ENCODE measurements at places on chromosomes 5 and 9.

- no peak for DNase-seq
These were observed 41.0 kb downstream of the TMEM38B start for GRCh38 chr9:105735366-105735765.

DNA sequence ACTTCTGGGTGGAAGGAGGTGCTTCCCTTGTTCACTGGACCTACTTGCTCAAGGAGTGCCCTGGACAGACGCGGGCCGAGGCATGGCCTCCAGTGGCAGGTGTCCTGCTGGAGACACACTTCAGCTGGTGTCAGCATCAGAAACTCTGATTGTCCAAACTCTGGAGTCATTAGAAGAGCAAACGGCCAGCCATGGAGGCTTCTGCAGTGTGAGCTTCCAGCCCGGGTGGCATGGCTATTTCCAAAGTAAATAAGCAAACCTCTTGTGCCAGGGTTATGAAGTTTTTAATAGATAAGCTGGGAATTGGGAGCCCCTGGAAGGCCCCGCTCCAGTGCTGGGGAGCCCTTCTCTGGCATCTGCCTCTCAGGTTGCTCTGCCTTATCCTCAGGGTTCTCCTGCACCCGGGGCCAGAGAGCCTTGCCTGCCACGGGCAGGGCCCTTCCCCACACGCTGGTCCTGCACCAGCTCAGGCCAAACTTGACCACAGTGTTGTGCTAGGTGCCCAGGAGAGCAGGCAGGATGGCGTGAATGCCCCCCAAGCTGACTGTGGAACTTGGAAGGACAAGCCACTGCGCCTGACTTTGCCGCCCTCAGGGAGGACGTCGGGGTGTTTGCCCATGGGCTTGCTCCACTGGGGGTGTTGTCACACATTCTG is 285.6 kb downstream of the GADD45G start:
- DNase-seq = no peak

- DNase-seq = no peak
These were observed 191.7 kb downstream of the CDK5RAP2 start for GRCh38 chr9:120388003-120388855.

DNA sequence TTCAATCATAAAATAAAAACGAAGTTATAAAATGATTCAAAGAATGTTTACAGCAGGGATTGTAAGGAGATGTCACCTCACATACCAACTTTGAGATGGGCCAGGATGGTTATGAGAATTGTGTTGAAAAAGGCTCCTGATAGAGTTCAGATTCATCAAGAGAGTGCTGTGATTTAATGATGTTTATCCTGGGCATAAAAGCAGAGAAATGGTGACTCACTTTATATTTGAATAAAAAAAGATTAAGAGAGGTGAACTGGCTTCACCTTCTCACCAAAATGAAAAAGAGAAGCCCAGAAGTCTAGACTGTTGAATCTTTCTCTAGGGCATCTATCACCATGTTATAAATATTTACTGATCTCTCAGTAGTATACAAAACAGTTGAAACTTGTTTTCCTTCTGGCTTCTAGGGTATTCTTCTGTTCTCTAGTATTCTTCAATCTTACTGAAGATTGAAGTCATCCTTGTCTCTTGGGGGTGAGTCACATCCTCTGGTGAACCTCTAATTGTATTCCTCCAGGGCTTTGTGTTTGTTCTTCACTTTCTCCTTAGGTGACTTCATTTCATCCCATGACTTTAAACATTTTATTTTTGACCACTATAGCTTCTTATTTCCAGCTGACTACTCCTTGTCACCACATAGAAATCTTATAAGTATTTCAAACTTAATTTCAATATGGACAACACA is 1237.3 kb upstream of the C9orf72 start:
- peak; percentile 76 for DNase-seq

DNA sequence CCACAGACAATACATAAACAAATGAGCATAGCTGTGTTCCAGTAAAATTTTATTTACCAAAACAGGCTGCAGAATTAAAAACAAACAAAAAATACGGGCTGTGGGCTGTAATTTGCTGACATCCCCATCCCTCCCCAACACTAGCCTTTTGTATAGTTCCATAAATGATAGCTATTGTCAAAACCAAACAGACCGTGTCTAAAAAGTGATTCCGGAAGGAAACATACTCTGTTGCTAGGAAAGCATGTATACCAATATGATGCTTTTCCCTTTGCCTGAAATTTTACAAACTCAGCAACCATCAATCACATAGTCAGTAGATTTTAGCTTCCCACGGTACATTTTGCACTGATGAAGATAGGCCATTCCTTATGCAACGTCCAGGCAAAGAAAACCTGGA is 80.0 kb downstream of the TMEM215 start:
- DNase-seq = no peak

DNA sequence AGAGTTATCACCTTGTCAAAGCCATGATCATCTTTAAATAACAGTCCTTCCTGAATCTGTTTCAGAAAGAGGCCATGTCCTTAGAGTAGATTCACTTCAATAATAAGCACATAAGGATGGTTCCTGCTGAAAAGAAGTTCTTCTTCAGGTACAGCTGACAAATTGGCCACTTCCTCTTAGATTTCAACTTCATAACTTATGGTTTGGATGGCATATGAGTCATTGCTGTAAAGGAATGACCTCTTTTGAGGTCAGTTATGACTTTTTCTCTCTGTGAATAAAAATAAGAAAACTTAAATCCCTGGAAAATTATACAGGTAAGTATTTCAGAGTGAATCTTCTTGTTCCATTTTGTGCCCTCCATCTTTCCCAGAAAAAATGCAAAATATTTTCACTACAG is 555.3 kb upstream of the ZNF462 start:
- no peak for DNase-seq

DNA sequence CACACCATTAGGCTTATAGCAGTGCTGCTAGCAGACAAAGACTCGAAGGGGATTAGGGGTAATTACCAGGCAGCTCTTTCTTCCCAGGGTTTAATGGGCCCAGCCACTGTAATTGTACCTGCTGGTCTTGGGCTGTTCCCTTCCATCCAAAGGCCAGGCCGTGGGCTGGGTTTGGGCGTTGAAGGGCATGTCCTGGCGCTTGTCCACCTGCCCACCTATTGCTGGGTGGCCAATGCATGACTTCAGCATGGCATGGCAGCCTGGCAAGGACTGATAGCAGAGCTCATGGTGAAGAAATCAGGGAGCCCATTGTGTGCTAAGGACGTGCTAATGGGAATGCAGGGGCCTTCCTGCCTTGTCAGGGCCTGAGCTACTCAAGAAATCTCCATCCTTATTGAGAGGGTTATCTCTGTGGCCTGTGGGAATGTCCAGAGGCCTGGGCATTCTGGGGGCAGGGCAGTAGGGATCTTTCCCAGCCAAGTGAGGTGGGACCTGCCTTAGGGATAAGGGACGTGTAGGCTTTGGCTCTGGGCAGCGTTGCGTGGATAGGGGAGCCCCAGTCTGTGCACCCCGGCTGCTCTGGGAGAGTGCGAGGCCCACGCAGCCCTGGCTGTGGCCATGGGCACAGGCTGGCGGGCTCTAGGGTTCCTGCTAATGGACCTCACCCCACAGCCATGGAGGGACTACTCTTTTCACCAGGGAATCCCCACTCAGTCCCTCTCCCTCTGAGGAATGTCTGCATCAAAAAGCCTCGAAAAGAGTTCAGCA is 116.1 kb upstream of the PITX1 start:
- DNase-seq = no peak

DNA sequence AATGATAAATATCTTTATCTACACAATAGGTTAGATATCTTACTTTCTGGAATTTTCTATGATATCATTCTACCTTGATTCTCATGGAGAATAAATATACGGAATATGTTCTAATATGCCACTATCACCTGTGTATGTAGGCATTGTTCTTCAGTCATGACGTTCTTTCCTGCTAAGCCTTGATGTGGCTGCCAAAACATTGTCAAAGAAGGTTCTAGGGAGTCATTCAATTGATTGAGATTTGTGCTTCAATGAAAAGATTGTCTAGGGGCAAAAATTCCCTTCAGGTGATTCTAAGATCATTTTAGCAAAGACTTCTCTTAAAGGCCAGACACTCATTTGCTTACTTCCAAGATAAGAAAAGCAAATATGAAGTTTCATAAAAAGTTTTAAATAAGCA is 118.1 kb downstream of the MAT2B start:
- no peak for DNase-seq

DNA sequence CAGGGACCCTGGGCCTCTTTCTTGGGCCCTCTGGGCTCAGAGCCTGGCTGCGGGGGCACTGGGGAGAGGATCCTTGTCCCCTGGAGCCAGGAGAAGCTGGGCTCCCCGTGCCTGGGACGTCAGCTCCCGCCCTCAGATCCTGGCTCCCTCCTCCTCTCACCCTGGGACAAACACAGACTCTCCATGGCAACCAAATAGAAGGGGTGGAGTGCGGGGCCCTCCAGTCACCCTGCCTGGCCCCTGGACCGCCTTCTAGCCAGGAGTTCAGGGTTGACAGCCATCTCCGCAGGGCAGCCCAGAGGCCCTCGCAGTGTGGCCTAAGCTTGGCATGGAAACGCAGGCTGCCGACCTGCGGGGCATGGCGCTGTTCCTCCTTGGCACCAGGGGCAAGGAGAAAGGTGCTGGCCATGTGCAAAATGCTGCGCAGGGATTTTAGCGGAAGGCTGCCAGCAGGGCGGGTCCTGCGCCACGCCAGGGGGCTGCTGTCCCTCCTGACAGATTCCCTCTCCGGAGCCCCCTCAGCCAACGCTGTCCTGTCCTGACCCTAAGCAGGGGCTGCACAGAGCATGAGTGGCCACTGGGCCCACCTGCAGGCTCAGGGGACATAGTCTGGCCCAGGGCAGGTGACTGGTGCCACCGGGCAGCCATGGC is 1.0 kb downstream of the ZDHHC11 start:
- no peak for DNase-seq

DNA sequence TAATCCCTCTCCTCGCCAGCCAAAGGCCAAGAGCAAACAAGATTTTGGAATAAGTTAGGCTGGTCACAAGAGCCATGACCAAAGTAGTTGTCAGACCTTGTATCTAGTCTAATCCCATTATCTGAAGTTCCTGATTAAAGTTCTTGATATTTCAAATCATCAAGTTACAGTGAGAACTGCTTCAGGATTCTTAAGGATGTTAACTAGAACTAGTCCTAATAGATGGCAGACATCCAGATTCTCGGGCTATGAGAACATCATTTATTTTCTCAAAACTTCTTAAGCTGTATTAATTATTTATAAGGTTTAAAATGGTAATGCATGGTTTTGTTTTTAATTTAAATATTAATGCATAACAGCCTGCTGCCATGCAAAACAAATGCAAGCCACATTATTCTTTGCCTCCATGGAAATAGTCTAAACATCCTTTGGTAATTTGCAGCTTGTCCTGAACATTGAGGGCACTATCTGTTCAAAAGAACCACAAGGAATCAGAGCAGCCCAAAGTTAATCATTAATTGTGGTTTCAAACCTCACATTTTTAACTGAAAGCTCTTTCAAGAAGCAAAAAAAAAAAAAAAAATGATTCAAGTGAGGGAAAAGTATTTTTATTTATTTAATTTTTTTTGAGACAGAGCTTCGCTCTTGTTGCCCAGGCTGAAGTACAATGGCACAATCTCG is 95.1 kb downstream of the TTC39B start:
- peak; percentile 47 for DNase-seq

DNA sequence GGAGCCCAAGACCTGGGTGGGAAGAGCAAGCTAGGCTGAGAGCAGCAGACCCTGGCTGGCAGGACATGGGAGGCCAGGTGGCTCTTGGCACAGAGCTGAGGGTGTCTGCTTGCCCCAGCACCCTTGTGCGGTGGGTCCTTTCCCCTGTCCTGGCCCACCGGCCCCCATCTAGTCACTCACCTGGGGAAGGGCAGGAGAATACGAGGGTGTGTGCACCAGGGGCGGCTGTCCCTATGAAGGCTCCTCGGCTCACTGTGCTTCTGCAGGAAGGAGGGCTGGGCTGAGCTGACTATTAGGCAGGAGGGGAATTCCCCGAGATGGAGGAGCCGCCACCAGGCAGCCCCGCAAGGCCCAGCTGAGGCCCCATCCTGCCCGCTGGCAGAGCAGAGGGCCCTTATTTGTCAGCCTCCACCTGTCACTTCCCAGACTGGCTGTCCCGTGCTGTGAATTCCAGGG is 6.1 kb upstream of the TNIP1 start:
- DNase-seq = peak; percentile 61

DNA sequence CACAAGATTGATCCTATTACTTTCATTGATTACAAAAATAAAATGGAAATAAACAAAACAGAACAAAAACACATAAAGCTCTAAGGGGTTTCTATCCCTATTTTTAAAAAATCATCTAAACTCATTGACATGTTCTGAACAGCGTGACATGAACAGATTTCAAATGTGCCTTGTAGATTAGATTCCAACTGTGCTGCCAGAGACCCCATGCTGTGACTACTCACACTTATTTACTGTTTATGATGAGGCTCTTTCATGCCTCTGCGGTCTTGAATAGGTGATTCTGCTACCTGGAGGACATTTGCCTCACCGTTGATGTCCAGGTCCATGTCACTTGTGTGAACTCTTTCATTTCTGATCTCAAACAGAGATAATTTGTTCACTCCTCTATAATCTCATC is 990.2 kb downstream of the CDH12 start:
- DNase-seq = no peak

- DNase-seq = no peak
These were observed 115.9 kb downstream of the ATPSCKMT start for GRCh38 chr5:10133830-10134229.

DNA sequence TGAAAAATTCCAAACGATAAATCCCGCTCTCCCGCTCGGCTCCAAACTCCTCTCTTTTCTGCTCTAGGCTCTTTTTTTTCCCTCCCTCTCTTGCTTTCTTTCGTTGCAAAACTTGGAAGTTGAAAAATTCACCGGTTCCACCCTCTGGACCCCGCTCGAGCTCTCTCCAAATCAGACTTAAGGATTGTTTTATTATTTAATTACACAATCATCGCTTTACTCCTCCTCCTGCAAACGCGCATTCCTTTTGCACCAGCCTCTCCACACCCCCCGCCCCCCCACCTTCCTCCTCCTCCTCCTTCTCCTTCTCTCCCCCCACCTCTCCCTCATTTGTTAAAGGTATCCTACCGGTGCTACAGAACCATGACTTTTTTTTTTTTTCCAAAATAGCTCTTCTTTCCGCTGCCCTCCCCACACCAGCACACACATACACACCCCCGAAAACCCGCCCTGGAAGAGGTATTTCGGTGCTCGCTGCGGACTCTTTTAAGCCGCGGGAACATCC is 535 bp upstream of the NFIB start:
- peak; percentile 63 for DNase-seq

GRCh38 chr5:123647066-123647465 is 135.1 kb downstream of the CSNK1G3 start:
- no peak for DNase-seq

DNA sequence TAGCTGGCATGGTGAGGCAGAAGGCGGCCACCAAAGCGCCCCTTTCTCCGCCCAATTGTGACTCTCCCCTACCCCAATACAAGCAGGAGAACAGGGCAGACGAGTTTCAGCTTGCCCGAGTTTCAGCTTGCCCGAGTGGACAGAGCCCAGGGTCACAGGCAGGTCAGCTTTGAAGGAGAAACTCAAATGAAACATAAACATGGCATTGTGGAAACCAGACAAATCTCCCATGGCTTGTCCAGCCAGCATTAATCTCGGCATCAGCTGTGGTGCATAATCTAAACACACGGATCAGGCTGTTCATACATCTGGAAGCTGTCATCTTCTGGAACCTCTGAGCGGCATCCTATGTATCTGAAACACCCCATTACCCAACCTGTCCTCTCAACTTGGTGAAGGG is 16.9 kb downstream of the PTCH1 start:
- no peak for DNase-seq

GRCh38 chr9:9730174-9730573 is 882.6 kb downstream of the PTPRD start:
- no peak for DNase-seq

Measured in RCC 7860 (cell line).